Activated CD4-positive, CD25-positive, alpha-beta regulatory T cell (primary cell): ENCODE measurements at places on chromosomes 11 and 22.

GRCh38 chr22:29359469-29359868, 28.9 kb downstream of the AP1B1 start:
- no peak for DNase-seq

DNA sequence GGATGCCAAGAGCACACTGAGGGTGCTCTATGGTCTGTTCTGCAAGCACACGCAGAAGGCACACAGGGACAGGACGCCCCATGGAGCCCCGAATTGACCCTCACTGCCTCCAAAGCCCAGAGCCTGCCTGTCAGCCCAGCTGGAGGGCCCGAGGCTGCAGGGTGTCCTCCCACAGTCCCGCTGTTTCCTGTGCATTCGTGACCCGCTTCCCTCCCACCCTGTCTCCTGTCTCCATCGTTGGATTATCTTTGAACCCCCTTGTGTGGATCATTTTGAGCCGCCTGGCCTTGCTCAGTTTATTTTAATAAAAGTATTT, 25.6 kb downstream of the PARVG start:
- no peak for DNase-seq

GRCh38 chr11:638631-639331, 1.7 kb downstream of the DRD4 start:
- DNase-seq = no peak

DNA sequence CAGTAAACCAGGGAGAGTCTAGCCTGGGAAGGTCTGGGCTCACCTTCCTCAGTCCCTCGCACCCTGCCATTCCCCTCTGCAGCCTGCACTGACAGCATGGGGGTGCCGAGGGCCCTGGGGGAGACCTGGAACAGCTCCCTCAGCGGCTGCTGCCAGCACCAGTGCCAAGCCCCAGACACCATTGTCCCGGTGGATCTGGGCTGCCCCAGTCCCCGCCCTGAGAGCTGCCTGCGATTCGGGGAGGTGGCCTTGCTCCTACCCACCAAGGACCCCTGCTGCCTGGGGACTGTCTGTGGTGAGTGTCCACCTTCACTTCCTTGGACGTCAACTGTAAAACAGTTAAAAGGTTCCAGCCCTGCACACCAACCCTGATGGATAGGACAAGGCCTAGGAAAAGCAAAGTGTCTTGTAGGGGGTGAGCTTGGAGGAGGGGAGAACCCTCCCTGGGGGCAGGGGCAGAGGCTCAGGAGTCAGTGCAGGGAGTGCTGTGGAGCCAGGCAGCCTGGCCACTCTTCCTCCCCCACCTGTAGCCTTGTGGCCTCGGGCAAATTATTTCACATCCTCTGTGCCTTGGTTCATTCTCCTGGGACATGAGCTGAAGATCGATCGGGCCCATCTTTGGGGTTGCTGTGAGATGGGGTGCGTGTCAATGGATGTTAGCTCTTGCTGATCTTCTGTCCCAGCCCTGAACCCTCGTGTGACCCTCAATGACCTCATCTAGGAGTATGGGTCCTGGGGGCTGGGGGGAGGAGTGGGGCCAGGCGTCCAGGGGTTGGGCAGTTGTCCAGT, 85.2 kb upstream of the MYOD1 start:
- no peak for DNase-seq

- DNase-seq = peak; percentile 38
These were observed 17.5 kb downstream of the RELT start for GRCh38 chr11:73393479-73394415.

GRCh38 chr22:20533879-20534265, 26.5 kb downstream of the MED15 start:
- no peak for DNase-seq

- DNase-seq = no peak
These were observed 64.7 kb downstream of the UVRAG start for GRCh38 chr11:75879737-75880136.

- DNase-seq = no peak
These were observed 3.9 kb upstream of the MUC5B start for GRCh38 chr11:1218788-1219445.

- DNase-seq = no peak
These were observed 82.3 kb downstream of the BTBD10 start for GRCh38 chr11:13380731-13381130.

- no peak for DNase-seq
These were observed 54.4 kb downstream of the LINC01488 start for GRCh38 chr11:69535908-69536307.

- DNase-seq = no peak
These were observed 1.4 kb downstream of the TBX1 start for GRCh38 chr22:19761725-19762567.

DNA sequence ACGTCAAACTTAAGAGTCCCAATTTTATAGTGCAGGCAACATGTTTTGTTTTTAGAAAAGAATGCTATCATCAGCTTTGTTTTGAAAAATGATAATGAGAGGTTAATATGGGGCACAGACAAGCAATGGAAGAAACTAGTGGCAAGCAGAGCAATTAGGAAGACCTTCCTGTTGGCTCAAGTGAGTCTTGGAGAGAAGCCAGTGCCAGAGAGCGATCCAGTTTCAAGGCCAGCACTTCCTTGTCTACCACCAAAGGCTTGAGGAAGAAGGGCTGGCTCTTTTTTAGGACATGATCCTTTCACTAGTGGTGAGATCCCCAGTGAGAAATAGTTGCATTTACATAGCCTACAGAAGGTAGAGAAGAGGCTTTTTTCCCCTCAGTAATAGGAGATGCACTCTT, 1340.7 kb downstream of the LRRC4C start:
- no peak for DNase-seq

GRCh38 chr11:17898782-17899181, 114.1 kb downstream of the SERGEF start:
- no peak for DNase-seq

DNA sequence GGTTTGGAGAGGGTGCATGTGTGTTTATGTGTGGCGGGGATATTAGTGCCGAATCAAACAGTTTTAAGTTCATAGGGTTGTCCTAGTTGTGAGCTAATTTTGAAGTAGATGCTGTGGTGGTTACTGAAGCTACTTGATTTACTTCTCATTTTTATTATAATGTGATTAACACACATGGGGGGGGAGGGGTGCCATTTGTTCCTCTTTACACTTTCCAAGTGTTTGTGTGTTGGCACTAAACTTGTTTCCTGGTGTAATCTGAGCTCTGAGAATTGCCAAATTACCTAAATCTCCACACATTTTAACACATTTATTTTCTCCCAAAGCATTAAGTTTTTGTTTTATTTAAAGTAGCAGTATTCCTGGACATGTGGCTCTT, 60.1 kb downstream of the ZNRF3 start:
- no peak for DNase-seq

DNA sequence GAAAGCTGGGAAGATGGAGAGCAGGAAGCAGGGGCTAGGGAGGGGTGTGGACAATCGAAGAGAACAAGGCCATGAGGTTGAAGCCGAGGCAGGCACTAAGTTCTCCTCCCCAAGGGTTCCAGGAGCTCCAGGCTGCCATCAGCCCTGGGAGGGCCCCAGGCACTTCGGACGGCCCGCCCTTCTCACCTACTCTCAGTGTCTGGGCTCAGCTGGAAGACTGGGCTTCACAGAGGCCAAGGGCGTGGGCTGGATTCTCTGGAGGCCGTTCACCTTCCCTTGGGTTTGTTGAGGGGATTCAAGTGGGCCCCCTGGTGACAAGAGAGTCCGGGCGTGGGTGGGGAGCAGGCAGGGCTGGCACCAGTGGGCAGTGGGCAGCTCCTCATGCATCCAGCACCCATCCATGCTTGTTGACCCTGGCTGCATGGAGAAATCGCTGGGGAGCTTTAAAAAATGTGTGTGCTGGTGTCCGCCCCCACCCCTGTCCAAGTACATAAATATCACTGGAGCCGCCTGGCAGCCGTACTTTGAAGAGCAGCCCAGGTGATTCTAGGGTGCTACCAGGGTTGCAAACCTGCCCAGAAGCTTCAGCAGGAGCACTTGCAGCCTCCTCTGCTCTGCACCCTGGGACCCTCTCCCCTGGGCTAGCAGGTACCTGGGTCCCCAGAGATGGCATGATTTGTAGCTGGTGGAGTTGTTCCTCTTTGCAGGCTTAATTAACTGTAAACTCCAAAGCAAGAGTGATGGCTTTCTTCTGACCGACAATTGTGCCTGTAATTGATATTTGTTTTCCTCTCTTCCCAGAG, 74.3 kb downstream of the RTL6 start:
- no peak for DNase-seq

- DNase-seq = no peak
These were observed 273.2 kb upstream of the KIRREL3 start for GRCh38 chr11:127273593-127274327.

DNA sequence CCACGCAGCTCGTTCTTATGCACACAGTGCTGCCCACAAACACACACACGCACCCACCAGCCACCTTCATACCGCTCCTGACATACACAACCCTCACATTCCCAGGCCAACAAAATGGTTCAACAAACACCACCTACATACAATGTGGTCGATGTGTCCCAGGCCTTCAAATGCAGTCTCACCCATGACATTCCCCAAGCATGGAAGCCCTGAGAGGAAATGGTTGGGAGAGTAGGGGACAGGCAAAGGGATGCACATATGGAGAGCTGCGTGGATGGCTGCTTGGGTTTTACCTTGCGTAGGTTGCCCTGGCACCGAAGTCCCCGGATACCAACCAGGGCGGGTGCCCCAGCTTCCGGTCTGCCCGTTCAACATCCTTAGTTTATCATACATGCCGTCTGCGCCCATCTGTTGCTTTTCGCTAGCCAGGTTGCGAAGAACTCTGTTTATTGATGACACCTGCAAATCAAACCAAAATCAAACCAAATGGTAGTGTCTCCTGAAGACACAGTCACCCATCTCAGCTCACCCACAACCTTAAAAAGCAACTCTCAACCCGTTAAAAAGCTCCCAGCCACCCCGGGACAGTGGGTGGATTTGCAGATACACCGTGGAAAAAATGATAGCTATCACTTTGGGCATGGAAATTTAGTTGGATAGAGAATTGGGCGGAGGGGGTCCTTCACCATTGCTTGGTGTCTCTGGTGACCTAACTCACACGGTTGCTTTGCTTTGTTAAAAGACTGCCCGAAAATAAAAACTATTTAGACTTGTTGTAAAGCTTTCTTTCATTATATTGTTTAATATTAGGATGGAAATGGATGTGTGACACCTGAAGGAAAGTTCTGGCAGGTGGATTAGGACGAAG, 10.5 kb downstream of the PAX6 start:
- no peak for DNase-seq

DNA sequence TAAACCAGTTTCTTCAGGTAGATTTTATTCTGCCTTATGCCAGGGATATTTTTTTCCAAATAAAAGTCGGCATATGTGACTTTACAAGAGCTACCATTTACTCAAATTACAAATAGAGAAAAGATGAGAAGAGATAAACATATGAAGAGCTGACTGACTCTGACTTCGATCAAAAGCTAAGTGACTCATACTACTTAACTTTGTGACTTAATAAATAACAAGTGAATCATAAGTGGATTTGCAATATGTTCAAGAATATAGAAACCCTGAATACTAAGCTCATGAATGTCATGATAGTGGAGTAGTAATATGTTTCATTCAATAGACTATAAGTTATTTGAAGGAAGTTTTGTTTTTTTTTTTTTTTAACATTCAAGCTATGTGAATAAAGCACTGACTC, 130.5 kb upstream of the ANO3 start:
- no peak for DNase-seq

DNA sequence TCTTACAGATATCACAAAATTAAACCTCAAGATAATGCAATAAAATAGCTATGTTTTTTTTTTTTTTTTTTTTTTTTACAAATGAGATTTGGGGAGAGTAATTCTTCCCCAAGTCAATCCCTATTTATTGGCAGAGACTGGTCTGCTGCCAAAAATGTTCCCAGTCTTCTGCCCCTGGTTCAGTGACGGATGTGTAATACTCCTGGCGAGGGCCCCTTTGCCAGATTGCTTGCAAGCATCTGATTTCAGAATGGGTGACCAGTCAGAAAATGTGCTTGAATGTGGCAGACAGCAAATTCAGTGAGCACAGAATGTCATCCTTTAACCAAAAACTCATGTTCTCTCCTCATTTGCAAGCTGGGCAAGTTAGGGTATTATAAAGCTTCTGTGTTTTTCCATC, 363.8 kb upstream of the MTNR1B start:
- no peak for DNase-seq

- no peak for DNase-seq
These were observed 3.5 kb upstream of the OR56A3 start for GRCh38 chr11:5938603-5938965.

- DNase-seq = no peak
These were observed 56.0 kb downstream of the ZNRF3 start for GRCh38 chr22:28939394-28939793.

- DNase-seq = no peak
These were observed 172.4 kb upstream of the PITPNB start for GRCh38 chr22:28091486-28091885.

GRCh38 chr11:101128571-101129202, 926 bp downstream of the PGR start:
- DNase-seq = no peak

GRCh38 chr11:66835768-66836405, 7.4 kb upstream of the RCE1 start:
- DNase-seq = no peak

- DNase-seq = no peak
These were observed 38.1 kb upstream of the ST14 start for GRCh38 chr11:130121445-130121978.

DNA sequence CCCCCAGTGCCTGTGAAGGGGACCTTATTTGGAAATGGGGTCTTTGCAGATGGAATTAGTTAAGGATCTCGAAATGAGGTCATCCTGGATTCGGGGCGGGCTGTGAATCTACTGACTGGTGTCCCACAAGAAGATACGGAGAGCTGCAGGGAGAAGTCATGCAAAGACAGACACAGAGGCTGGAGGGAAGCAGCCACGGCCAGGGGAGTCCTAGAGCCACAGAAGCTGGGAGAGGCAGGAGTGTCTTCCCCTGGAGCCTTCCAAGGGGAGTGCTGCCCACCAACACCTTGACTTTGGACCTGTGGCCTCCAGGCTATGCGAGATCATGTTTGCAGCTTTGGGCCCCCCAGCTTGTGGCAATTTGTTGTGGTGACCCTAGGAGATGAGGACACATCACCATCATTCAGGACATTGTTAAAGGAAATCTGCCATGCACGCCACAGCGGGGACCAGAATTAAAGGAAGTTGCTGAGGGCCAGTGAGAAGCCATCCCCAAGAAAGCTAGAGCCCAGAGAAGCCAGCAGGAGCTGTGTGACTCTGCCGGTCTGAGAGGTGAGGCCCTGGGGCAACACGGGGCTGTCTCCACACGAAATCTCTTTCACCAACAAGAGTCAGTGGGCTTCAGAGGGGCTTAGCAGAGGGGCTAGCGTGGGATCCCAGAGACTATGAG, 434.7 kb downstream of the BRD1 start:
- no peak for DNase-seq

- DNase-seq = no peak
These were observed 262.9 kb downstream of the MN1 start for GRCh38 chr22:27538666-27539065.

GRCh38 chr11:19220903-19221724, 19.3 kb upstream of the CSRP3 start:
- no peak for DNase-seq
